ENCODE measurements at places on chromosomes 3 and 15. TPM values are rescaled to one million over a fixed set of nuclear protein-coding genes. Genes with fewer than 3 reads are reported as not detected.
A peak's percentile ranks its signal among the peaks of the same experiment; 100 is the strongest.

The DPPA4 gene
- total RNA-seq: not detected

The EIF4E3 gene
- 4.9 TPM for total RNA-seq

The THOC7 gene
- 68.7 TPM for total RNA-seq

- no peak for DNase-seq
Observed at GRCh38 chr15:48719668-48720067, 74.2 kb upstream of the FBN1 start.

- no peak for DNase-seq
Observed at GRCh38 chr3:150177673-150178381, 207.1 kb upstream of the PFN2 start.

DNA sequence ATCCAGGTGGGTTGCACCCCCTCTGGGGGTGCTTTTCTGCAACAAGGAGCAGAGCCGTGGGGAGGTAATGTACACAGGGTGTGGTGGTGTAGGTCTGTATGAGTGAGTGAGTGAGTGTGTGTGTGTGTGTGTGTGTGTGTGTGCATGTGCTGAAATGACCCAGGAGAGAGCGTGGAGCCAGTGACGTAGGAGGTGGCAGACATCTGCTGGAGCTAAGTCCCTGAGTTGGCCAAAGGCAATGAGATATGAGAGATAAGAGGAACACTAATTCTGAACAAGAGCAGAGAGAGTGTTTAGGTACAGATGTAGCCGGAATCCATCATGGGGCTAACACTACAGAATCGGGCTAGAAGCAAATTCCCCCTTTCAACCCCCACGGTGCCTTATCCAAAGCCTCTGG, 27.6 kb downstream of the BDH1 start:
- no peak for DNase-seq

DNA sequence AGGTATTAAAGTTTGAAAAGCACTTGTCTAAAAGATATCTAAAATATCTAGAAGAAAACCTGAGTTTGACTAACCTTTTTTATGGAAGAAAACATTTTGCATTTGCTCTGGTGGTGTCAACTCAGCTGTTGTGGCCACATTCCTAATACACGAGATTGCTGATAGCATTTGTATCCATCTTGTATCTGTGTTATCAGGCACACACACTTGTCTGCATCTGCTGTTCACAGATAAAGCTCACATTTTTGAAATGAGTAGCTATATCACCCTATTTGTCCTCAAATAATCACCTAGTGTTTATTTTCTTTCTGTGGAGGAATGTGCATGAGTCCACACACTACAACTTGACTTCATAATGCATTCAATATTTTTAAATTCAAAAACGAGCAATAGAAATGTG, 632.3 kb upstream of the NR2F2 start:
- peak; percentile 10 for DNase-seq
